Spleen (tissue), 13 donors: ENCODE measurements at places on chromosomes 13 and 19. TPM values are rescaled to one million over a fixed set of nuclear protein-coding genes. Genes with fewer than 3 reads are reported as not detected.

DNA sequence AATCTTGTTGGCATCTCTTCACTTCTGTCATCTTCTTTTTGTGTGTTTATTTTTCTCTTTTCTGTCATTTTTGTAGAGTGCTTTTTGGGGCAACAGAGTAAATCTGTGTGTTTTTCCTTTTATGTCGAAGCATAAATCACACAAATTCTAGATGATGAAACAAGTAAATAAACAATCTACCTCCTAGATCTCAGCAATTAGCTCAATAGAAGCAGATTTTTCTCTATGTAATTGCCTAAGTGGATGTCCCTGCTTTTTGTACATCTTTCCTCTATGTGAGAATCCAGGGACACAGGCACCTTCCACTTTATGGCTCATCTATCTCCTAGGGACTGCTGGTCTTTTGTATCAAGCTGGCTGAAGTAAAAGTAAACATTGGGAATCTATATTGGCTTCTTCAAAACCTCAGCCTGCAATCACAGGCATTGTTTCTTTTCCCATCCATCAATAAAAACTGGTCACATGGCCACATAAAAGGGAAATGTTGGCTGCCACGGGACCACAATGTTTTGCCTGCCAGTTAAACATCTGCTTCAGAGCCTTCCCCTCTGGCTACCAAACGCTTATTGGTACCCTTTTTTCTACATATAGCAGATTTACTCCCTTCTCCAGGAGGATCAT, 323.8 kb downstream of the LMO7 start:
- no peak for DNase-seq
- H3K4me3 ChIP-seq: no peak overlapping the region
- H3K27ac ChIP-seq: no peak overlapping the region
- H3K36me3 ChIP-seq: no peaks in the 10 kb centered on the region
- H3K27me3 ChIP-seq: no peaks in the 10 kb centered on the region

DNA sequence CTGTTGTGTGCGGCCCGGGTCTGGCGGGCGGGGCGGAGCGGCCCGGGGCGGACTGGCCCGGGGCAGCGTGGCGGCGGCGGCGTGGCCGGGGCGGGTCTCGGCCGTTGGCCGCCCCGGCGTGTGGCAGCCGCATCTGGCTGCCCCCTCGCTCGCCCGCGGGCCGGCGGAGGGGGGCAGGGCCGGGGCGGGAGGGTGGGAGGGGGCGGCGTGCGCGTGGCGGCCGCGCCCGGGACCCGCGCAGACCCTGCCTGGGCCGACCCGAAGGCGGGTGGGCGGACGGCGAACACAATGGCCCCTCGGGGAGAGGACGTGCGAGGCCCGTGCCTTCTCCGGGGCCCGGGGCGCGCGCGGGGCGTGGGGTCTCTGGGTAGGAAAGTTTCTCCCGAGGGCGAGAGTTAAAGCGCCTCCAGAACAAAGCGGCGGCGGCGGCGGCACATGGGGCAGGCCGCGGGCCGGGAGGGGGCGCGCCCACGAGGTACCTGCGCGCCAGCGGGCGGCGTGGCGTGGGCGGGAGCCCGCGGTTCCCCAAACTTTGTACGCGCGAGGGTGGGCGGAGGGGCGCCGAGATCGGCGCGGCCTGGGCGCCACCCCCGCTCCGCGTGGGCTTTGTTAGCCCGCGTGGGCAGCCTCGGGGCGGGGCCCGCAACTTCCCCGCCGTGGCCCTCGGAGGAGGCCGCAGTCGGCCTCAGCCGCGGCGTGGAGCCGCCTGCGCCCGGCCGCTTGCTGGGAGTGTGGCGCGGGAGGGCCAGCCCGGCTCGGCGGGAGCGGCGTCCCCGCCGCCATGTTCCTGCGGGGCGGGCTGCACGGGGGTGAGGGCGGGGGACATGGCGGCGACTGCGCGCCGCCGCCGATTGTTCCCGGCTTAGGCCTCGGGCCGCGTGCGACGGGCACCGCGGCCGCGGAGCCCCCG, 764 bp downstream of the MIR17HG start:
- H3K4me3 ChIP-seq: peak overlapping the region; percentile 87
- peak; percentile 94 for DNase-seq
- H3K27ac ChIP-seq: peak overlapping the region; percentile 97
- H3K36me3 ChIP-seq: peaks cover 32% of the 10 kb centered on the region
- no peaks in the 10 kb centered on the region for H3K27me3 ChIP-seq
- peaks cover 30% of the 10 kb centered on the region for H3K4me1 ChIP-seq

DNA sequence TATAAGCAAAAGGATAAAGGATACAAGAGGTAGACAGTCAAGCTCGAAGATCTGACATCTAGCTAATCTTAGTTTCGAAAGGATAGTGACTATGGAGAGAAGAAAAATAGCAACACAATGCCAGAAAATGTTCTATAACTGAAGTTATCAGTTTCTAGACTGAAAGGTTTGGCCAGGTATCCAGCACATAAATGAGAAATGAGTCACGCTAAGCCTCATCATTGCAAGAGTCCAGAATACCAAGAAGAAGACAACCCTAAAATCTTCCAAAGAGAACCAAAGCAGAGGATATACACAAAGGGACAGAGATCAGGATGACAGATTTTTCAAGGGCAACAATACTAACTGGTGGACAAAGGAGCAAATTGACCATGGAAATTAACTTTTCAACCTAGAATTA, 237.0 kb downstream of the POSTN start:
- H3K27ac ChIP-seq: no peak overlapping the region
- H3K4me3 ChIP-seq: no peak overlapping the region
- no peaks in the 10 kb centered on the region for H3K27me3 ChIP-seq
- no peaks in the 10 kb centered on the region for H3K36me3 ChIP-seq
- no peak for DNase-seq

The SPRED3 gene
- polyA plus RNA-seq: 0.03 TPM

DNA sequence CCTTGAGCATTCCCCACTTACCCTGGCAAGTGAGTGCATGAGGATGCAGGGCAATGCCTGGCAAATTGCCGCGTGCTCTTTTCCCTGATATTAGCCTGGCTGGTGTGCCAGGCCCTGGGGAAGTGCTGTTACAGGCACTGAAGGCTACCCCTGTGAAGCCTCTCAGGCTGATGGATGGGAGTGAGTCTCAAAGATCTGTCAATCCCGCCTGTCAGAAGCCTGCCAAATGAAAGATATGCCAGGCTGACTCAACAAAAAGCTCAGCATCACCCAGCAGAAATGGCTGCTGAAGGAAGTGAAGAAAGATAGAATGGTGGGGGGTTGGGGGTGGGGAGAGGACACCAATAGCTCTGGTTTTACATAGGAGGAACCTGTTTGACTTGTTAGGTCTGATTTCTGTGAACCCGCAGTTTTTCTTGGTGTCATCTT, 112.1 kb downstream of the LACC1 start:
- no peak overlapping the region for H3K4me3 ChIP-seq
- H3K27me3 ChIP-seq: no peaks in the 10 kb centered on the region
- H3K4me1 ChIP-seq: no peaks in the 10 kb centered on the region
- no peak overlapping the region for H3K27ac ChIP-seq
- DNase-seq: no peak

The ZNF134 gene
- 3.7 TPM for polyA plus RNA-seq

- H3K4me3 ChIP-seq: no peak overlapping the region
- no peak overlapping the region for H3K27ac ChIP-seq
- H3K4me1 ChIP-seq: no peaks in the 10 kb centered on the region
- no peak for DNase-seq
Observed at GRCh38 chr13:59145381-59145780, 1018.3 kb downstream of the DIAPH3 start.

- no peaks in the 10 kb centered on the region for H3K36me3 ChIP-seq
- H3K27ac ChIP-seq: peak overlapping the region; percentile 22
- H3K27me3 ChIP-seq: no peaks in the 10 kb centered on the region
Observed at GRCh38 chr19:39937094-39937720, 2.8 kb upstream of the FCGBP start.

DNA sequence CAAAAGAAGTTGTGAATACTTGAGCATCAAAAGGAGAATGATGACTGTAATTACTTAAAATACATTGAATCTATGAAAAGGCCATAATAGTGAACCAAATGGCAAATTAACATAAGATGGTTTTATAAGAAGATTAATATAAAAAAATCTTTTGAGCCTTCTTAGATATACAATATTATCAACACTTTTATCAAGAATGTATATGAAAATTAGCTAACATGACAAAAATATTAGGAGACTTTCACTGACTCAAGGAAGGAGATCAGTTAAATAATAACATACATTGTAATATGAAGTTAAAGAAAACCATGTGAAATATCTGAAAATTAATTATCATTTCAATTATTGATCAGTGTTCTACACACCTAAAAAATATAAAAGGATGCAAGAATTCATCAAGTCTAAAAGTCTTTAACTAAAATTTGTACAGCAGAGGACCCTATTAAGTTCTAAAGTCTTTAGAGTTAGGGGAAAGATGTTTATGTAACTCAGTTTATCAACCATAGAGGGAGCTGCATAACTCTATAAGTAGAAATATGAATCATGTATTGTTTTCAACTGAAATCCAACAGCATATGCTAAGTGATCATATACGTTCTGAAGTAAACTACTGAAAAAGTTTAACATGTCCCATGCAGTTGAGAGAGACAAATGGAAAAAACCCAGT, 756.1 kb upstream of the MIR17HG start:
- no peaks in the 10 kb centered on the region for H3K36me3 ChIP-seq
- no peaks in the 10 kb centered on the region for H3K27me3 ChIP-seq
- DNase-seq: no peak
- no peaks in the 10 kb centered on the region for H3K4me1 ChIP-seq
- H3K4me3 ChIP-seq: no peak overlapping the region
- no peak overlapping the region for H3K27ac ChIP-seq

- H3K36me3 ChIP-seq: peaks cover 73% of the 10 kb centered on the region
- H3K27ac ChIP-seq: no peak overlapping the region
- peaks cover 31% of the 10 kb centered on the region for H3K4me1 ChIP-seq
- H3K4me3 ChIP-seq: no peak overlapping the region
- DNase-seq: no peak
Observed at GRCh38 chr19:35159606-35160005, 5.1 kb downstream of the FXYD5 start.

GRCh38 chr19:45137179-45137761, 23.5 kb downstream of the NKPD1 start:
- no peaks in the 10 kb centered on the region for H3K27me3 ChIP-seq
- peaks cover 20% of the 10 kb centered on the region for H3K36me3 ChIP-seq
- no peak overlapping the region for H3K27ac ChIP-seq
- peak overlapping the region; percentile 7 for H3K4me3 ChIP-seq
- peaks cover 13% of the 10 kb centered on the region for H3K4me1 ChIP-seq

DNA sequence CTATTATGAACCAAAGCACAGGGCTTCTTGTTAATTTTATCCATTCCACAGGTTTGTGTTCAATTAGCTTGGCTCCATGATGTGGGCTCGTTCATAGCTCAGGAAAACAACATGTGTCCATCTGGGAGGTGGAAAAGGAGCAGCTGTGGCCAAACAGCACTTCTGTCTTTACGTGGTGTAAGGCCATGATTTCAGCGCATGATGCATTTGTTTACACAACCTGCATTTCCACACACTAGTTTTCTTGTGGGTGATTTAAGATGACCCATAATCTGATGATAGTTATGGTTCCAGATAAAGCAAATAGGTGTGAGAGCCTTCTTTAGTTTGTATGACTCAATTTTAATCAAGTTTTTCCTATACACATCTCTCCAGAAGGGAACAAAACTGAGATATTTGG, 101.7 kb downstream of the TNFRSF19 start:
- no peaks in the 10 kb centered on the region for H3K36me3 ChIP-seq
- H3K27me3 ChIP-seq: no peaks in the 10 kb centered on the region
- no peak for DNase-seq
- H3K4me1 ChIP-seq: no peaks in the 10 kb centered on the region

GRCh38 chr19:33100894-33101644, 20.1 kb downstream of the GPATCH1 start:
- no peak overlapping the region for H3K27ac ChIP-seq
- peaks cover 3% of the 10 kb centered on the region for H3K36me3 ChIP-seq
- no peak overlapping the region for H3K4me3 ChIP-seq
- no peaks in the 10 kb centered on the region for H3K4me1 ChIP-seq
- DNase-seq: no peak

The OR7C2 gene
- not detected for polyA plus RNA-seq

- H3K4me3 ChIP-seq: no peak overlapping the region
- H3K4me1 ChIP-seq: no peaks in the 10 kb centered on the region
- DNase-seq: no peak
- H3K27me3 ChIP-seq: no peaks in the 10 kb centered on the region
- H3K36me3 ChIP-seq: no peaks in the 10 kb centered on the region
Observed at GRCh38 chr13:46995874-46996273, 99.0 kb upstream of the HTR2A start.

The ZNF749 gene
- 2.7 TPM for polyA plus RNA-seq

The CEACAM21 gene
- polyA plus RNA-seq: 21.0 TPM

- H3K27ac ChIP-seq: no peak overlapping the region
- no peaks in the 10 kb centered on the region for H3K4me1 ChIP-seq
- no peaks in the 10 kb centered on the region for H3K27me3 ChIP-seq
Observed at GRCh38 chr13:34179927-34180326, 362.0 kb downstream of the RFC3 start.

- no peaks in the 10 kb centered on the region for H3K36me3 ChIP-seq
- H3K4me3 ChIP-seq: no peak overlapping the region
- peaks cover 17% of the 10 kb centered on the region for H3K4me1 ChIP-seq
Observed at GRCh38 chr19:5343848-5344247, 3.2 kb upstream of the PTPRS start.

The PSG6 gene
- polyA plus RNA-seq: not detected

DNA sequence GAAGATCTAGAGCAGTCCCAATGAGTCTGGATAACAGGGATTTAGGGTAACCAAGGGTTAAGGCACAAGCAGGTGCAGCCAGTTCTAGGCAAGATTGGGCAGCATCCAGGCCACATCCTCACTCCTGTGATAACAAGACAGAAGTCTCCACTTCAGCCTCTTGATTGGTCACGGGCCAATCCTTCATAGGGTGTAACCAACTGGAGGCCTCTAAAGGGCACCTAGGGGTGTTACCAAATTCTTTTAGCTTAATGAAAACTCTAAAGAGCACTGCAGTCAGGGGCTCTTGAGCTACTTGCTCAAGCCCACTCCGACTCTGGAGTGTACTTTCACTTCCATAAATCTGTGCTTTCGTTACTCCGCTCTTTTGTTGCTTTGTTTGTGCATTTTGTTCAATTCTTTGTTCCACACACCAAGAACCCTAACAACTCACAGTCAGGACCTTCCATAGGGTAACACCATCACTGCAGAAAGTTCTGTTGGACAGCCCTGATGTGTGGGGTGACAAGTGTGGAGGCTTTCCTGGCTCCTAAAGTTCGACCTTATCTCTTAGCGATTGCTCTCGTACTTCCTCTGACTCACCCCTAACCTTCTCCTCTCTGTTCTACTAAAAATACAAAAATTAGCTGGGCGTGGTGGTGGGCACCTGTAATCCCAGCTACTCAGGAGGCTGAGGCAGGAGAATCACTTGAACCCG, 36.1 kb downstream of the ZSWIM9 start:
- peaks cover 15% of the 10 kb centered on the region for H3K36me3 ChIP-seq
- peaks cover 34% of the 10 kb centered on the region for H3K4me1 ChIP-seq
- H3K27ac ChIP-seq: peak overlapping the region; percentile 37
- no peak overlapping the region for H3K4me3 ChIP-seq

The GFY gene
- not detected for polyA plus RNA-seq

The LHFPL6 gene
- polyA plus RNA-seq: 12.0 TPM

The MCEMP1 gene
- polyA plus RNA-seq: 3.9 TPM

GRCh38 chr13:87459419-87459818, 211.8 kb upstream of the SLITRK5 start:
- H3K36me3 ChIP-seq: no peaks in the 10 kb centered on the region
- H3K4me1 ChIP-seq: no peaks in the 10 kb centered on the region
- no peak overlapping the region for H3K4me3 ChIP-seq
- H3K27me3 ChIP-seq: no peaks in the 10 kb centered on the region
- no peak for DNase-seq
- no peak overlapping the region for H3K27ac ChIP-seq
